ENCODE measurements at places on chromosomes 4 and X.

GRCh38 chr4:35986537-35986936 is 257.8 kb downstream of the ARAP2 start:
- DNase-seq, result no peak

DNA sequence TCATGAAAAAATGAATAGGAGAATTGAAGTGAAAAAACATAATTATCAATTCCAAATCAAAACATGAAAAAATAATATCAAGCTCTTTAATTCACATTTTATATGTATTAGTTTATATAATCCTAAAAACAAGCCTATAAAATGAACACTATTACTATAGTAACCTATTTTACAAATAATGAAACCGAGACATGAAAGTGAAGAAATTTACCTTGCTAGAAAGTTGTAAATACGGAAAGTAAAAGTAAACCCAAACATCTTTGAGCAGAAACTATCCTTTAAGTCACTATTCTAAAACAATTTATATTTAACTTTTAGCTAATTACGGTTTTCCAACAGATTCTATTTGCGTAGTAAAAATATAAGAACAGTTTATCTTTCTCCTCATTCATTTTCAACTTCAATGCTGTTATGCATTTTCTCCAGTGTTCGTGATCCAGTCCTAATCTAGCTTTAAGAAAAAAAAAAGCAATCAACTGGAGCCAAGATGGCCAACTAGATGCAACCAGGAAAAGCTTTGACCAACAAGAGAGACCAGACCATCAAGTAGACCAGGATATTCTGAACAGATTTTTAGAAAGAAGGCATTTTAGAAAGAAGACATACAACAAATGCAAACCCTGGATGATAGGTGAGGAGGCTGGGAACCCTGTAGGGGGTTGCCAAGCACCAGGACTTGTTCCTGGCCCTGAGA is 67.0 kb downstream of the DDX53 start:
- DNase-seq, result no peak

- peak; percentile 65 for DNase-seq
Measured at GRCh38 chrX:153400146-153401132, 711 bp downstream of the PNMA6E start.

GRCh38 chr4:74615411-74615810 is 170.5 kb downstream of the AREG start:
- no peak for DNase-seq

DNA sequence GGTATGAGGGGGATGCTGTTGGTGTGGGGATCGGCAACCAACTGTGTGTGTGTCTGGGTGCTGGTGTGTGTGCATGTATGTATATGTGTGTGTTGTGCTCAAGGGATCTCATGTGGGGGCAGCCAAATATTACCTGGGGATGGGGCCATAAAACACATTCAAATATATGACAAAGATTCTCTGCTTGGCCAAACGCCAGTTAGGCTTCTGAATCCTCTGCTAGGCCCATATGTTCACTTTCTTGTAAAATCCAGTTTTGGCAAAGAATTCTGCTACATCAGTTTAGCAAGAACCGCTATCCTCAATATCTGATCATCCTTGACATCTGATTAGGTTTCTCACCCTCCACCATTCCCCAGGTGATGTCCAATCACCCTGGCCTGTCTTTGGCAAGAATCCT is 106.6 kb downstream of the RASL11B start:
- no peak for DNase-seq

GRCh38 chrX:10190367-10190766 is 33.6 kb downstream of the CLCN4 start:
- no peak for DNase-seq

DNA sequence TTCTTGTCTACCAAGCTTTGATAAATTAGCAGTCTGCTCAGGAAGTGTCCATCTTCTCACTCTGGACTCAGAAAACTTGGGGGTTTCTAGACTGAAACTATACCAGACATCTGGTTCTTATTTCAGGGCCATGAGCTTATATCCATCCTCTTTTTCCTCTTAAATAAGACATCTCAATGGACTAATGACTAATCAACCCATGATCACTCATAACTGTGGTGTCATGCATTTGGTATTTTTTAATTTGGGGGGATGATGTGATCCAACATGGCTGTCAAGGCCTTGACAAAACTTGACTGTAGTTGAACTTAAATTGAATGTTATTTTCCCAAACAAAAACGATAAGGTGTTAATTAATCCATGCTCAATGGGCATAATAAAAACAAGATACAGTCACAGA is 87.8 kb downstream of the GPRASP3 start:
- DNase-seq, result no peak

GRCh38 chr4:152559641-152560040 is 23.7 kb upstream of the FBXW7 start:
- no peak for DNase-seq

DNA sequence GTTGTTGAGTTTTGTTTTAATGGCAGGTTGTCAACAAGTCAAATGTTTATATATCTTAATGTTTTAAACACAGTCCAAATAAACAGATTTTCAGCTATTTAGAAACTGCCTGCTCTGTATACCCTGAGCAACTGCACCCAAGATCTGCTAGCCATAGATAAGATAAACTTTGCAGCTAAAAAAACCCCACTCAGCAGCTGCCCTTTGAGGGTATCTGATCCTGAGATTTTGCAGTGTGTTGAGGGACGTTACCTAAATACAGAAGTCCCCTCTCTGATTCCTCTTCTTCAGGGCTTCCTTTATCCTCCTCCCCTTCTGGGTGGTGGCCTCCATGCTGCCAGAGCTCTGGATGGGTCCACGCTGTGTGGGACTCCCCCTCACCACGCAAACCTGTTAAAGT is 11.0 kb upstream of the FGG start:
- DNase-seq, result no peak

DNA sequence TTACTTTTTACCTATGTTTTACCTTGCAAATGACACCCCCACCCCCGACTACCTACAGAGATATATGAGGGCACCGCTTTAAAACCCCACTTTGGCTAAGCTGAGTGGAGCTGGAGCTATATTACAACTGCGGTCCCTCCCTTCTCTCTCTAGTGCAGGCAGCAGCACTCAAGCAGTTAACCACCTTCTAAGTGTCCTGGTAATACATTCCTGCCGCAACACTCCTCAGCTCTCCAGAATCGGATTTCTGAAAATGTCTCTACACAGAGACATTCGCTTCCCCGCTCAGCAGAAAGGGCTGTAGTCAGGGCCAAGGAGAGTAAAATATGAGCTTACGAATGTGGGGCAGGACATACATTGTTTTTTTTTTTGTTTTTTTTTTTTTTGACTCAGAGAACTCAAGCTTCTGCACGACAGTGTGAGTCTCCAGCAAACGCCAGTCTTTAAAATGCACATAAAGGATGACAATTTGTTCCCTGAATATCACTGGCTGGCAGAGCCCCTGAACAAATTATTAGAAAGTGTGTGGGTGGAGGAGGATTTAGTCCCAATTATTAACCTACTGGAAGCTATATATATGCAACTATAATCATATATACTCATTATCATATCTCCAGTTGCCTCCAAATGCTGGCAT is 287.0 kb upstream of the TET2 start:
- no peak for DNase-seq

DNA sequence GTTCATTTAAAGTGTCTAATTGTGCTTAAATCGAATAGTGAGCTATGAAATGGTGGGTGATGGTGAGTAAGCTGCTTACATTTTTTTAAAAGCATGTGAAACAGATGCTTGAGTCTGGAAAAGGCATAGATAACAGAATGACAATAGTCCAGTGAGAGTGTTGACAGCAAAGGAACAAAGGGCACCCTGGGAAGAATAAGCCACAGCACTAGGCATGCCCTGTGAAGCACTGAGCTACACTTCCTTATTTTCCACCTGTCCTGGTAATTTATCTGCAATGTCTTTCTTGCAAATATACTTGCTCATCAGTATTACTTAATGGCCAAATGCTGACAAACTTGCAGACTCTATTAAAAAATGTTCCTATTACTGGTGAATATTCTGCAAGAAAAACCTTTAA is 168.7 kb downstream of the PRDM5 start:
- no peak for DNase-seq

GRCh38 chr4:7016512-7016911 is 26.7 kb upstream of the TADA2B start:
- DNase-seq, result no peak

DNA sequence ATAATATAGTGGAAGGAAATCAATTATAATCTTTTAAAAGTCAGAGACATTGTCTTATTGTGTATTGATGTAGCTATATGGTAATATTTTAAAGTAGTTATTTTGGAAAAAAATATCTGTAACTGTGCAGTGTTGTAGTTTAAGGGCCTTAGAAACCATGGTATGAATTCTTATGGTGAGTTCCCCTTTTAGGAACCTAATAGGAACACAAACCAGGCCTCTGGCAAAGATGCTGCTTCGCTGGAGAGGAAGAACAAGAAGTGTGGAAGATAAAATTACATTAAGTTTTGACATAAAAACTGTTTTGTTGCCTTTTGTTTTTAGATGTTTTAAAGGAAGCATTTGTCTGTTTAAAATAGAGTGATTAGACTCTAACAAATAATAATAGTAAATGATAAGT is 10.9 kb upstream of the TMPRSS11D start:
- DNase-seq, result no peak

DNA sequence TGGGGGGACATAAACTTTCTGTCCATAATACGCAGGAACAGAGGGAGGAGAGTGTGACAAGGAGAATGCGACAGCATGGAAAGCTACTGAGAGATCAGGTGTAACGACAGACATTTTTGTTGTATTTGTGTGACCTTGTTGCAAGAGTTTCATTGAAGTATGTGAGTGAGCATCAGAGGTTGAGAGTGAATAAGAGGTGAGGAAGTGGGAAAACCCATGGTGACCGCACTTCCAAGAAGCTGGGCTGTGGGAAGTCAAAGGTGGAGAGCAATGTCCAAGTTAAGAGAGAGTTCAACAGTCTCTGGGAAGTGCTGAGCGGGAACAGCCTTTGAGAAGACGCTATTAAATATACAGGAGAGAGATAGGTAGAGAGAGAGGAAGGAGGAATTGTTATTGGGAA is 76.4 kb upstream of the PGRMC2 start:
- DNase-seq, result no peak

GRCh38 chr4:99540277-99540939 is 23.4 kb downstream of the TRMT10A start:
- DNase-seq, result no peak

GRCh38 chr4:94462572-94462971 is 10.8 kb downstream of the PDLIM5 start:
- DNase-seq, result no peak

GRCh38 chr4:79626101-79626500 is 218.1 kb upstream of the GK2 start:
- DNase-seq, result no peak

DNA sequence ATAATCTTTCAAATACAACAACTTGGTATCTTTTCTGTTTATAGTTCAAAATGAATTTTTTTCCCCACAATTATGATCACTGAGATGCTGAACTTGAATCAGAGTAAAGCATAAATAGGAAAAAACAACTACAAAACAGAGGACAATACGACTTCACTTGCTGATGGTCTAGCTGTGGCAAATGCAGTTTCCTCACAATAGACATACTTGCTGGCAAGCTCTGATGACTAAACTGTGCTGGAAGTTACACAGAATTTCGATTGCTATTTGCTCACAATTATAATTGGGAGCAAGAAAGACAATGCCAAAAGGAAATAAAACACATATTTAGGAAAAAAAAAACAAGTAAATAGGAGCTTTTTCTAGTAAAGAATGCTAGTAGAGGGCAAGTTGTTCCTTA is 14.7 kb downstream of the VEGFC start:
- DNase-seq, result no peak

DNA sequence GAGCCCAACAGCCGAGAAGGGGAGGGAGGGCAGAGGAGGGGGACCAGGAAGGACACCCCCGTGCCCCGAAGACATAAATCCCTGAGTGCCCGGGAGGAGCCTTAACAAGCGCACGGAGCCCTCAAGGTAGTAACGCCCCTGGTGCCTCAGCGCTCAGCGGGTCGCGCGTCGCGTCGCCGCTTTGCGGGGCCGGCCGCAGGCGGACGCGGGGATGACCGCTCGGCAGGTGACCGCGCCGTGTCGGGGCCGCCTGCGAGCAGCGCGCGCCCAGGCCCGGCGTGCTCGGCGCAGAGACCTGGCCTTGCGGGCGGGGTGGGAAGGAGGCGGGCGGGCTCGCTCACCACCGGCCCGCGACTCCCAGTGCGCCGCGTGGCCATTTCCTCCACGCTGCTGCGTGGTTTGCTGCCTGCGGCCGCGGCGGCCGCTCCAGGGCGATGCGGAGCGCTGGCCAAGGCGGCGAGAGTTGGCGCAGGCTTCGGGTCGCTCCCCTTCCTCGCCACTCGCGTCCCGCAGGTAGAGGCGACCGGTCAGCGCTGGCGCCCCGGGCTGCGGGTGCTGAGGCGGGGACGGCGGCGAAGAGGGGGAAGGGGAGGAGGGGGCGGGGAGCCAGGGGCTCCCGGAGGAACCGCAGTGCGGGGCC is 632 bp downstream of the CCSER1 start:
- DNase-seq, result no peak

DNA sequence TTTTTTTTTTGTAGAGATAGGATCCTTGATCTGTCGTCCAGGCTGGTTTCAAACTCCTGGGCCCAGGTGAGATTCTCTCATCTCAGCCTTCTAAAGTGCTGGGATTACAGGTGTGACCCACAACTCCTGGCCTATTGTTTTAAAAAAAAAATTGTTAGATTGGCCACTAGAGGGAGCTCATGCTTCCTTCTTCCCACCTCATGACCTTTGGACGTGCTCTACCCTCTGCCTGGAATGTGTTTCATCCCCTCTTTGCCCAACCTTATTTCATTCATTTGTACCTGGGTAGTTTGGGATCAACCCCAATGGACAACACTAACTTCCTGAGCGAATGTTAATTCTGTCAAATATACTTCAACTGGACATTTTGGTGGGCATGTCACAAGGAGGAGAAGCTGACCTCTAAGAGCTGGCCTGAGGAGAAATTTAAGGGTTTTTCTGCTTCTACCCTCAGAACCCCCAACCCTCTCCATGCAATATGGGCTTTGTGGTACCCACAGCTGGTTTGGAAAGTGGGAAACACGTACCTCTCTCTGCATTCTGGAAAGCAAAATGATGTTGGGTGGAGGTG is 6.4 kb downstream of the PPEF2 start:
- DNase-seq, result no peak

DNA sequence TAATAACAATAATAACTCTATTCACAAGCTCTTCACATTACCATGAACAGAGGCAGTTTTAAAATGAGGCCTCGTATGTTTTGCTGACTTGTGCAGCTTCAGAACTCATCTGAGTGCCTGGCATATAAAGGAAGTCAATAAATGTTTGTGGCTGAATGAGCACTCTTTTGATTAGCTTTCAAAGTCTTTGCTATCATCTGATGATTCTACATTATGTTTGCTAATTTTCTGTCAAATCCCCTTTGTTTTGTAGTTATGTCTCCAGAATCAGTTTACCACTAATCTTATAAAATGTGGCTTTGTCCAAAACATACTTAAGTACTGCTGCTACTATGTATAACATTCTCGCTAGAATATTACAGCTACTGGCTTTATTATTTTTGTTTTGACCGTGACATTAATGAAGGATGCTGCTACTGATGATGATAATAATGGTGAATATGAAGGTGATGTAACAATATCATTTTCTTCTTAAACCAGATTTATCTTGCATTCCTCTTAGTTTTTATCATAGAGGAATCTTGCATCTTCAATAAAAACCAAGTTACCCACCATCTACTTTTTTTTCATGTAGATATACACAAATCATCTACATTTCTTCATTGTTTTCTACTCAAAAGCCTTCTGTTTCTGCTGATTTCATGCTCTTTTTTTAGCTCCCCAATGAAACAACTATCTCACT is 384.5 kb downstream of the NAF1 start:
- no peak for DNase-seq

- peak; percentile 85 for DNase-seq
Measured at GRCh38 chr4:13627606-13628311, at the start of gene BOD1L1. Gene BOD1L1 (minus strand): TSS chr4:13627725. CDS start chr4:13627587, 138 bp downstream.

GRCh38 chr4:127629371-127629770 is 3.4 kb upstream of the INTU start:
- no peak for DNase-seq

Data from activated naive CD4-positive, alpha-beta T cell treated with anti-CD3 and anti-CD28 coated beads, Interleukin-2, amount 10 ng/mL, durations not matched to agents 7 days and 5 days (primary cell).